ENCODE measurements at places on chromosomes 2 and 18.

DNA sequence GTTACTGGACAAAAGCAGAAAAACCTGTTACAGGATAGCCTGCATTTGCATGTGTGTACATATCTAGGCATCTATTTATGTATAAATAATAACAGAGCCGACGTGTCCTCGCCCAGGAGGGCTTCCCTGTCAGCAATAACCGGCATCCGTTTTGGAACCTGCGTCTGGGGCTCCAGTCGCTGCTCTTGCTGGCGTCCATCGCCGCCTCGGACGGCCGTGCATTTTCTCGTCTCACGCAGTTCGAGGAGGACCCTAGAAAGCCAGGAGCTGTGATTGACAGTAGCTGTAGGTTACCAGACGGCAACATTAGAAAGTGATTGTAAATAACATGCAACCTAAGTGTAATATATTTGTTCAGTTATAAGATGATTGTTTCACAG, 132.6 kb downstream of the NFATC1 start:
- DNase-seq = no peak

- DNase-seq = no peak
Measured at GRCh38 chr2:182077448-182078142, 91.9 kb downstream of the PPP1R1C start.

- DNase-seq = no peak
Measured at GRCh38 chr2:236628256-236628901, 58.8 kb downstream of the ACKR3 start.

- no peak for DNase-seq
Measured at GRCh38 chr2:223598994-223599639, 3.0 kb downstream of the SCG2 start.

- DNase-seq = no peak
Measured at GRCh38 chr18:8389391-8390340, 219.6 kb upstream of the RAB12 start.

DNA sequence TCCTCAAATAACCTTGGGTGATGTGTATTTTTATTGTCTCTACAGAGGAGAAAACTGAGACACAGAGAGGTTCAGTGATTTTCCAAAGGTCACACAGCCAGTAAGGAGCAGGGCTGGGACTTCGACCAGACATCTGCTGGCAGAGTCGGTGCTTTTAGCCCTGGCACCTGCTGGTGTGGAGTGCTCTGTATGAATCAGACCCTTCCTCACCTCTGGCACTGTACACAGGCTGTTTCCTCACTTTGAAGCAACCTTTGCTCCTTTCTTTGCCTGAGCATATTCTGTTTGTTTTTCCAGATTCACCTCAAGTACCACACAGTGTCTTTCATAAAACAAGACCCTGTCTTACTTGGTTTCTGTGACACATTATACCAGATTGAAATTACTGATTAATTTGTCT, 107.9 kb downstream of the DPP10 start:
- no peak for DNase-seq

DNA sequence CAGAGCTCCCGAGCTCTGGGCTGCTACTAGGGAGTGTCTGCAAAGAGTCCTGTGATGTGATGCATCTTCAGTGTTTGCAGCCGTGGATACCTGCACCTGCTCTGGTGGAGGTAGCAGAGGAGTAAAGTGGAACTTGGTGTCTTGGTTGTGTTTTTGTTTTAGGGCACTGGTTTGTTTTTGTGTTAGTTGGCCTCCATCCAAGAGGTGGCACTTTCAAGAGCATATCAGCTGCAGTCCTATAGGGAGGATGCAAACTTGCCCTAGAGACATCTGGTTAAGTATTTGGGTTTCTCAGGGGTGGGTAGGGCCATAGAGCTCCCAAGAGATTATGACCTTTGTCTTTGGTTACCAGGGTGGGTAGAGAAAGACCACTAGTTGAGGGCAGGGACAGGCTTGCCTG, 1249.0 kb upstream of the FAM98A start:
- no peak for DNase-seq

DNA sequence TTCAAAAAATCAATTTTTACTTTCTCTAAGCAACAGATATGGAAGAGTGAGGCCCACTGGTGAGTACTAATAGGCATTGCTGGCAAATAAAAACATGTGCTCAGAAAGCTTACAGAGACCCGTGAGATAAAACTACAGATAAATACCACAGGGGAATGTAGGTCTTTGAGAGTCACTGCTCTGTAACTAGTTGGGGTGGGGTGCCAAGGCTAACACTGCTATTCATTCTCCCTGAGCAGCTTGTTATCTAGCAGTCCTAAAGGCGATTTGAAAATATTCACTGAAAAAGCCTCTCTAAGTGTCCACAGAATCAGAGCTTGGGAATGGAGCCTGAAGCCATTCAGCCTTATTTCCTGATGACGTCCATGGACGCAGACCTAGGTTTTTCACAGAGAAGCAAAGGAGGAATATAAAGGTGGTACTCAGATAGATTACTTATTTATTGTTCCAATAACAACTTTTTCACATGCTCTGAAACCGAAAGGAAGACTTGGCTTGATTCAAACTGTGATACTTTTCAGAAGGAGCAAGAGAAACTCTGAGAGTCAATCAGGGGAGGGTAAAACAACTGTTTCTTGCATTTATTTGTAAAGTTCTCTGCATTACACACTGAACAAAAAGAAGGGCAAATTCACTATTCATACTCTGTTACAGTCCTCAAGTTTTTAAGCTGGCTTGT, 188.4 kb downstream of the PPP1R1C start:
- DNase-seq = no peak

DNA sequence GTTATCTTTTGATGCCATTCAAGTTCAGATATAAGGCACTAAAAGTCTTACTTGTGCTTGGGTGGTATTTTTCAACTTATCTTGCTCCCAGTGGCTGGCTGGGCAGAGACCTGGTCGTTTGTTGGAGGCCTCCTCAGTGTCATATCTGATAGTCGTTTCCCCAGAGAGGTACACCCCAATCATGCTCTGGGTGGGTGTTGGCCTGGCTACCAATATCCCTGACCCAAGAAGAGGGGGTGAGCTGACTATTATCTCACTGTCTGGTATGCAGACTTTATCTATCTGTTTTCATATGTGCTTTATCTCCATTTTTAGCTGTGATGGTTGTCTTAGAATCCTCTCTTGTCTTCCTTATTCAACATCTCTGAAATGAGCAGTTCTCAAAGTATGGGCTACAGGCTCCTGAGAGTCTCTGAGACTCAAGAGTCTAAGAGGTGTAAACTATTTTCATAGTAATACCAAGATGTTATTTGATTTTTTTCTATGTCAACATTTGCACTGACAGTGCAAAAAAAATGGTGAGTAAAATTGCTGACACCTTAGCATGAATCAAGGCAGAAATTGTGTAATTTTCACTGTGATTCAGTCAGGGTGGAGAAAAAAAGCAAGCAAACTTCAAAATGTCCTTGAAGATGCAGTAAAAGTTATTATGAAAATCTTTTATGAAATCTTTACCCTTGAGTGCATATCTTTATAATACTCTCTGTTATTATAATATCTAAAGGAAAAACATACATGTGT, 12.3 kb upstream of the PLEK start:
- no peak for DNase-seq

DNA sequence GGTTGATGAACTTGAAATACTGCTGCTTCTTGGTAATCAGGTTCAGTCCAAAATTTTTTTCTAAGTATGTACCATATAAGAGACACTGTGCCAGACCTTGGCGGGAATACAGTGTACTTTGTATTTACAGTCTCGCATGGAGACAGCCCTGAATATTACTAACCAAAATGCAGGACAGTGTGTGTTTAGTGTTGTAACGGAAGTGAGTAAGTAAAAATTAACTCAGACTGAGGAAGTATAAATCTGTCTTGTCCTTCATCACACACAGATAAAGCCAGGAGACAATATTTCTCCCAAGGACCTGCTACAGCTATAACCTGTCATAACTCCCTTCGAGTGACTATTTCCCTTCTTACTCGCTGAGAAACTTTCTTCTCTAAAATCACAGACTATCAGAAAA, 76.9 kb downstream of the ACTR3 start:
- DNase-seq = no peak
